ENCODE measurements at places on chromosomes 12 and 14. TPM values are rescaled to one million over a fixed set of nuclear protein-coding genes. Genes with fewer than 3 reads are reported as not detected.

- H3K27me3 ChIP-seq: no peaks in the 10 kb centered on the region
- no peaks in the 10 kb centered on the region for H3K4me1 ChIP-seq
- DNase-seq: no peak
- no peak overlapping the region for H3K4me3 ChIP-seq
Measured at GRCh38 chr14:101104485-101104884, 201.0 kb upstream of the RTL1 start.

Gene KCNJ8
- 0.15 TPM for total RNA-seq

GRCh38 chr12:51323966-51324895 lies at the start of gene BIN2:
BIN2 (minus strand) TSS chr12:51324174; CDS start chr12:51324102, 72 bp downstream.
- no peaks in the 10 kb centered on the region for H3K27me3 ChIP-seq
- H3K27ac ChIP-seq: no peak within 1 kb of the TSS
- H3K4me3 ChIP-seq: no peak within 1 kb of the TSS
- DNase-seq: no peak
- H3K36me3 ChIP-seq: no peaks in the 10 kb centered on the region
- H3K4me1 ChIP-seq: peaks cover 5% of the 10 kb centered on the region

GRCh38 chr12:32777159-32777558 lies 21.5 kb upstream of the YARS2 start:
- H3K4me1 ChIP-seq: no peaks in the 10 kb centered on the region
- DNase-seq: no peak
- H3K27me3 ChIP-seq: no peaks in the 10 kb centered on the region

- no peak overlapping the region for H3K4me3 ChIP-seq
- DNase-seq: no peak
- no peaks in the 10 kb centered on the region for H3K27me3 ChIP-seq
Measured at GRCh38 chr14:104334424-104335161, 196.2 kb downstream of the KIF26A start.

GRCh38 chr14:93997082-93997481 lies at the start of gene CCDC197:
CCDC197 (plus strand) TSS chr14:93997301; CDS start chr14:93998132, 831 bp downstream.
- no peak within 1 kb of the TSS for H3K4me3 ChIP-seq
- no peaks in the 10 kb centered on the region for H3K4me1 ChIP-seq
- no peak within 1 kb of the TSS for H3K27ac ChIP-seq
- no peak for DNase-seq
- no peaks in the 10 kb centered on the region for H3K36me3 ChIP-seq
- no peaks in the 10 kb centered on the region for H3K27me3 ChIP-seq

GRCh38 chr14:23559010-23559925 lies 3.2 kb downstream of the THTPA start:
- no peak overlapping the region for H3K4me3 ChIP-seq
- DNase-seq: peak; percentile 69
- peaks cover 4% of the 10 kb centered on the region for H3K4me1 ChIP-seq

- H3K4me3 ChIP-seq: no peak overlapping the region
- no peak for DNase-seq
- no peaks in the 10 kb centered on the region for H3K4me1 ChIP-seq
- no peak overlapping the region for H3K27ac ChIP-seq
- peaks cover 15% of the 10 kb centered on the region for H3K36me3 ChIP-seq
Measured at GRCh38 chr12:122350141-122350848, 72.2 kb downstream of the CLIP1 start.

DNA sequence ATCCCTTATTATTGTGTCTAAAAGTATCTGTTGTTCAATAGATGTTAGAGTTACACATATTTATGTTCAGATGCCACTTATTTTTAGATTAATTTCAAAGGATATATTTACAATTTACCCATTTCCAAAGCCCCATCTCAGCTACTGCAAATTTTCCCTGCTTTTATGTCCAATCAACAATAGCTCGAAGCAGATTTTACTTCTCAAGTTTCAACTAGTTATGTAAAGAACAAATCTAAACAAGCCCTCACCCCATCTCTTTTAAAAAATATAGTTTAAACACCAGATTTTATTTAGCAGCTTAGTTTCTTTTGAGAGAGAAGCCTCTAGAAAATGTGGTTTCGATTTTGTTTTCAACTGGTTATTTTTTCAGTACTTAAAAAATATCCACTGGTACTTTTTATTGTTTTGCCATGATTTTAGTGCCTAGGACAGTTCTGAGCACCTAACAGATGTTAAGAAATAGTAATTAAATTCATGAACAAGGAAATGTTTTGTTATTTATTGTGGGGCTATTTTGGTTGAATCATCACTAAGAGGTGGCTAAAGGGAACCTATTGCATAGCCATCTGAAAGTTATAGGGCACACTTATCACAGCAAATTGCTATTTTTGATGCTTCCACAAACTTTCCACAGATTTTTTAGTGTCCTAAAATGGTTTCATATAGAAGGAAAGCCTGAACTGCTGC lies 96.2 kb upstream of the BMP4 start:
- no peaks in the 10 kb centered on the region for H3K36me3 ChIP-seq
- DNase-seq: no peak
- H3K27me3 ChIP-seq: no peaks in the 10 kb centered on the region
- H3K4me1 ChIP-seq: no peaks in the 10 kb centered on the region

GRCh38 chr12:34294137-34294536 lies 271.8 kb downstream of the ALG10 start:
- H3K4me1 ChIP-seq: no peaks in the 10 kb centered on the region
- H3K4me3 ChIP-seq: no peak overlapping the region
- peaks cover 44% of the 10 kb centered on the region for H3K36me3 ChIP-seq
- H3K27me3 ChIP-seq: no peaks in the 10 kb centered on the region
- DNase-seq: no peak

Gene OVCH1
- not detected for total RNA-seq

Gene LRTM2
- not detected for total RNA-seq

- H3K4me3 ChIP-seq: no peak overlapping the region
- H3K4me1 ChIP-seq: no peaks in the 10 kb centered on the region
- H3K27me3 ChIP-seq: peaks cover 9% of the 10 kb centered on the region
- no peak overlapping the region for H3K27ac ChIP-seq
Measured at GRCh38 chr14:105084741-105085571, 19.7 kb upstream of the GPR132 start.

DNA sequence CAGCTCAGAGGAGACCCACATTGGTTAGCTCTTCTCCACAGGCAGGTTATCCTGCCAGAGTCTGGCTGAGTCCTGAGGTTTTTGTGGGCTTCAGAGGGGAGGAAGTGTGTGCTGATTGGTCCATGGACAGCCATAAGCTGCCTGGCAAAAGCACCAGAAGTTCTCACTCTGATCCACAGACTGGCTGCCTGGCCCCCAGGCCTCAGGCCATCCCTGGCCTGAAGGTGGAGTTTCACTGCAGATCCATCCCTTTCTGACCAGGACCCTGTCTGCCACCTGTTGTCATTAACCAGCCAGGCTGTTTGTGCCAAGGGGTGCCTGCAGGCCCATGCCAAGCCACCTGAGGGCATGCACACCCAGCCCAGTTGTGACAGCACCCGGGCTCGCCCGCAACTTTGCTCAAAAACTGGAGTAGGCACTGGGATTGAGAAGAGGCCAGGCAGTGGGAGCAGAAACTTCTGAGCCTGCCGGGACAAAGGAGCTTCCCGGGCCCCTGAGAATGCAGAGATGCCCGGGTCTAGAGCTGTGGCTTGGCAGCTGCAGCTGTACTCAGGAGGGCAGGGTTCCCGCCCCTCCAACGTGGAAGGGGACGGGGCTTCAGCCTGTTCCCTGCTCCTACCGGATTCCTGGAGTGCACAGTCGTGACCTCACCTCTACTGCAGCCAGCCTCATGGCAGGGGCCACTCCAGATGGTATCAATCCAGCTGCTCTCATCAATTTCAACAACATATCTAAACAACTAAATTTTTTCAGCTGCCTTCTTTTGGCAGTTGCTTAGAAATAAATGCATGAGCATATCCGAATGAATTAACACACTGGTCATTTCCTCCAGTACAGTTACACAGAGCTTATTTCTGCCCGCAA lies 1277.3 kb downstream of the SLC16A7 start:
- DNase-seq: peak; percentile 41
- H3K4me3 ChIP-seq: no peak overlapping the region
- no peaks in the 10 kb centered on the region for H3K4me1 ChIP-seq
- H3K36me3 ChIP-seq: no peaks in the 10 kb centered on the region

DNA sequence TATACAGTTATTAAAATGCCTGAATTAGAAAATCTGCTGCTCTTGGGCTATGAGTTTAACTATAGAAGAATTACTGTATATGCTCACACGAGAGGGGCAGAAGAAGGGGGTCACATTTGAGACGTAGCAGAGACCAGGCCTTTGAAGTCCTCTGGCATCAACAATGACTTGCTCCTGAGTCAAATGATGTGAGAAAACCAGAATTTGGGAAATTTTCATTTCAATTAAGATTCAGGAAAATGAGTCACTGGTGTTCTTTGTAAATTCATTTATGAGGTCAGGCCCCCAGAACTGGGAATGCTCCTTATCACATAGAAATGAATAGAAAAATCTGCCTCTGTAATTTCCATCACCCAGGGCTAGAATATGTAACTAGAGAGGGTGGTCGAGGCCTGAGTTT lies 92.9 kb downstream of the APAF1 start:
- no peak overlapping the region for H3K4me3 ChIP-seq
- no peaks in the 10 kb centered on the region for H3K36me3 ChIP-seq
- peaks cover 3% of the 10 kb centered on the region for H3K4me1 ChIP-seq
- H3K27me3 ChIP-seq: no peaks in the 10 kb centered on the region
- no peak for DNase-seq
- H3K27ac ChIP-seq: no peak overlapping the region

DNA sequence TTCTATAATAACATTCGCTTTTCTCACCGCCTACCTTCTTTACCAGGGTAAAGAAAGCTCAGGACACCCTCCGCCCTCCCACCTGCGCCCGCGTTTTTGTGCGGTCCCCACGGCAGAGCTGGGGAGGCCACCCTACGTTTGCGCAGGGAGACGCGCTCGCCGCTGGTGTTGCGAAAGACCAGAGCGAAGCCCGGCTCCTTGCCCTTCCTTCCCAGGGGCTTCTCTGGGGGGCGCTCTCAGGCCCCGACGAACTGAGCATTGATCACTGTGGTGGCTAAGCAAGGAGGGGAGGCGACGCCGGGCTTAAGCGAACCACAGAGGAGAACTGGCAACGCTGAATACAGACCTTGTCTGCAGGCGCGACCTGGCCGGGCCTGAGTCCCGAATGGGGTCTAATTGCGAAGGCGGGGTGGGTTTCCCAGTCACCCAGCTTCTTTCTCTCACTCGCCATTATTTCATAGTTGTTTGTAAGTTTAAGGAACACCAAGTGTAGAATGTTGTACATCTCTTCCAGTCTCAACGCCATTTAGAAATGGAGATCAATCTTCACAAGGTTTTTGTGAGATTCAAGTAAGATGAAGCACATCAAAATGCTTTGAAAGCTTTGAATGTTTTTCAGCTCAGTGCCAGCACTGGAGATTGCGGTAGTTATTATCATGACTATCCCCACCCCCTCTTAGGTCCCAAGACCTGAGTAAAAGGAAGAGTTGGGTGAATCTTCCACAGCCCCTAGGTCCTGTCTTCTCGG lies 1.7 kb upstream of the NKX2-1 start:
- H3K27me3 ChIP-seq: peaks cover 91% of the 10 kb centered on the region
- no peaks in the 10 kb centered on the region for H3K4me1 ChIP-seq
- no peak overlapping the region for H3K27ac ChIP-seq

- no peak overlapping the region for H3K4me3 ChIP-seq
- peak; percentile 49 for DNase-seq
- H3K4me1 ChIP-seq: no peaks in the 10 kb centered on the region
- no peaks in the 10 kb centered on the region for H3K36me3 ChIP-seq
- no peak overlapping the region for H3K27ac ChIP-seq
Measured at GRCh38 chr14:64800000-64800399, 79.7 kb downstream of the SPTB start.

Gene TMEM253
- 1.9 TPM for total RNA-seq

DNA sequence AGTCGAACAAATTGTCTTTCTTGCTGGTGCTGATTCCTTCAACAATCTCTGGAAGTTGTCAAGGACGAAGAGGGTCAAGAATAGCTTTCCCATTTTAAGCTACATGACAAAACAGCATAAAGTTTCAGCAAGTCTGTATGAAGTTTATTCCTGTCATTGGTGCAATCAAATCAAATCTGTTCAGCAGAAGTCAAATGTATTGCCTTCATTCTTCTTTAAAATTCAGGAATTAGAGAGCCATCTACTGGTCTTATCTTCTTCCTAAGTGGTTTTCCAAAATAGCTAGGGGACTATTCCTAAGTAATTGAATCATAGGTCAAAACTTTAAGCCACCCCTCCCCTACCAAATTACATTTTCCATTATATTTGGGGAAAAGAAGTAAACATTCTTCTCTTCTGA lies 990.2 kb downstream of the GALC start:
- H3K27me3 ChIP-seq: no peaks in the 10 kb centered on the region
- no peak overlapping the region for H3K4me3 ChIP-seq
- no peak overlapping the region for H3K27ac ChIP-seq
- peaks cover 5% of the 10 kb centered on the region for H3K36me3 ChIP-seq
- no peaks in the 10 kb centered on the region for H3K4me1 ChIP-seq

DNA sequence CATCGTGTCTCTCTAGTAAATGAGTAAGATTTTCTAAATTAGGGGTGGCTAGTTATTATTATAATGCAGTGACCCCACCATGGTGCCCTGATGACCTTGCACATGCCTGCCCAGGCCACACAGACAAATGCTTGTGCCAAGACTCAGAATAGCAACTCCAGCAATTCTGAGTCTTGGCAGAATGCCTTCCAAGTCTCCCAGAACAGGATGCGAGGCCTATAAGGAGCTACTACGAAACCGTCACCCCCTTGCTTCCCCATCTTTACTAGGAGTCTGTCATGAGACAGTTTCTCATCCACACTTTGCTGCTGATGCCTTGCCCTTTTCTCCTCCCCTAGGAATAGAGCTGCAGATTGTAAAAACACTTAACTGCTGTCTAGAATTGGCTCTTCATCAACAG lies 559.9 kb downstream of the TRHDE start:
- H3K4me3 ChIP-seq: no peak overlapping the region
- DNase-seq: no peak
- H3K36me3 ChIP-seq: no peaks in the 10 kb centered on the region
- no peaks in the 10 kb centered on the region for H3K27me3 ChIP-seq
- H3K4me1 ChIP-seq: no peaks in the 10 kb centered on the region

GRCh38 chr14:33738029-33738428 lies 212.8 kb downstream of the EGLN3 start:
- no peak overlapping the region for H3K4me3 ChIP-seq
- 0 out of 2 replicates have a peak, but pooled peaks cover 3% of the 10 kb centered on the region for H3K4me1 ChIP-seq
- DNase-seq: no peak
- no peaks in the 10 kb centered on the region for H3K36me3 ChIP-seq

GRCh38 chr12:120266180-120266870 lies 795 bp upstream of the PXN start:
- peaks cover 5% of the 10 kb centered on the region for H3K36me3 ChIP-seq
- H3K27me3 ChIP-seq: no peaks in the 10 kb centered on the region
- H3K4me1 ChIP-seq: peaks cover 12% of the 10 kb centered on the region
- no peak overlapping the region for H3K4me3 ChIP-seq
- DNase-seq: no peak

Gene AKAP3
- 1.3 TPM for total RNA-seq

GRCh38 chr14:104874110-104874531 lies 9.1 kb downstream of the CEP170B start:
- no peak overlapping the region for H3K4me3 ChIP-seq
- peaks cover 4% of the 10 kb centered on the region for H3K36me3 ChIP-seq
- no peaks in the 10 kb centered on the region for H3K4me1 ChIP-seq
- no peak overlapping the region for H3K27ac ChIP-seq

GRCh38 chr12:43807386-43807785 lies 1.3 kb upstream of the TWF1 start:
- DNase-seq: no peak
- peak overlapping the region; percentile 100 for H3K4me3 ChIP-seq
- no peaks in the 10 kb centered on the region for H3K27me3 ChIP-seq
- H3K4me1 ChIP-seq: no peaks in the 10 kb centered on the region

- H3K4me1 ChIP-seq: no peaks in the 10 kb centered on the region
- peaks cover 51% of the 10 kb centered on the region for H3K36me3 ChIP-seq
- no peak overlapping the region for H3K4me3 ChIP-seq
- no peaks in the 10 kb centered on the region for H3K27me3 ChIP-seq
Measured at GRCh38 chr12:46049665-46050064, 59.3 kb upstream of the SCAF11 start.

- no peaks in the 10 kb centered on the region for H3K4me1 ChIP-seq
- no peak overlapping the region for H3K27ac ChIP-seq
- no peak overlapping the region for H3K4me3 ChIP-seq
- H3K36me3 ChIP-seq: peaks cover 20% of the 10 kb centered on the region
Measured at GRCh38 chr14:60710494-60710893, 13.7 kb downstream of the SIX4 start.
